ENCODE measurements at places on chromosomes 3 and 15.
A peak's percentile ranks its signal among the peaks of the same experiment; 100 is the strongest.

GRCh38 chr15:92277776-92278175 is 115.9 kb upstream of the ST8SIA2 start:
- no peak for DNase-seq

DNA sequence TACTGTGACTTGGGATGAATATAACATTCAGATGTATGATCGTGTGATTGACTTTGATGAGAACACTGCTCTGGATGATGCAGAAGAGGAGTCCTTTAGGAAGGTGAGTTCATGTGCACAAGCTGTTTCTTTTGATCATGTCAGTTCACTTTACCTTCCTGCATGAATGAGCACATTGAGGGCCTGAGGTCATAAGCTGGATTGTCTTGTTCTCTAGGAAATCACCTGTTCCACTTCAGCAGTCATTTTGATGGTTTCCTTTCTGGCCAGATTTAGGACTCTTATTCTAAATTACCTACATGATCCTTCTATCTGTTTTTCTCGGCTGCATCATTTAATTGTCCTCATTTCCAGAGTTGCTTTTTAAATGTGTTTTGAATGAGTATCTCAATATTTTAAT is 4.1 kb downstream of the RCN2 start:
- DNase-seq: no peak

- DNase-seq: no peak
Measured at GRCh38 chr15:92391640-92392039, 2.0 kb upstream of the ST8SIA2 start.

DNA sequence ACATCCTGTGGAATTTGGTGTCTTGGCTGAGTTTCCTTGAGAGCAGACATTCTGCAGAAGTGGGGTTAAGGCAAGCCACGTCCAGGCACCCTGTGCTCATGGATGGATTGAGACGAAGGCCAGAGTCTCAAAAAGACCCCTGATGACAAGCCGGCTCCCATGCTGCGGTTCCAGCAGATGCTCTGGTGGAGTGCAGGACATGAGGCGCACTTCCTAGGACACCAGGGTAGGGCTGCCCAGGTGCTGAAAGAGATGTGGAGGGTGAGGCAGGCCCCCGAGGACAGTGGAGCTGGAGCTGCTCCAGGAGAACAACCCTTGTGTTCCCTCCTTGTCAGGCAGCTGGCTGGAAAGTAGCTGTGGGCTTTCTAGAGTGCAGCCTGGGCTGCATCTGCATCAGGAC is 81.0 kb downstream of the ASB7 start:
- peak; percentile 54 for DNase-seq
